ENCODE measurements at places on chromosomes 7 and 10. TPM values are rescaled to one million over a fixed set of nuclear protein-coding genes. Genes with fewer than 3 reads are reported as not detected.

The WNT8B gene
- polyA plus RNA-seq, result 0.82 TPM

DNA sequence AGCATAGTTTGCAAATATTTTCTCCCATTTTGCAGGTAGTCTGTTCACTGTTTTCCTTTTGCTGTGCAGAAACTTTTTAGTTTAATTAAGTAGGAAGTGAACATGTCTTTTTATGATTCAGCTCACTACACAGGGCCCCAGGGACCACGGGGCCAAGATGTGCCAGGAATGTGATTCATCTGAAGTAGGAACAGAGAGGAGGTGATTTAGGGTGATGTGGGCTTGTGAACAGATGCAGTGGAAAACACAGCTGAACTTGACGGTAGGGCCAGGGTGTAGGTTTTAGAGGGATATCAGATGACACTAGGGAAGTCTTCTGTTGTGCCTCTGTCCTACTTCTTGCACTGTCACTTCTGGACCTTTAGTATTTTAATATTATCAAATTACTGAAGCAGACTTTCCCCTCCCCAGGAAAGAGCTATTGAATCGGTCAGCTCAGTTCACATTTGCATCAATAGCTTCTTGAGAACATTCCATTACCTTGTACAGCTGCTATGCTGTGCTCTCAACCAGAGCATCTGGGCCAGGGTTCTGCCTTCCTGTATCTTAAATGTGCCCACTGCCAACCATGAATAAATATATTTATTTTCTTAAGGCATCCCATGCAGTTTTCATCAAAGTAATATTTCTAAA is 96.9 kb downstream of the OSBPL3 start:
- no peak for DNase-seq

- no peak for DNase-seq
Observed at GRCh38 chr10:60266513-60266912, 123.2 kb downstream of the ANK3 start.

DNA sequence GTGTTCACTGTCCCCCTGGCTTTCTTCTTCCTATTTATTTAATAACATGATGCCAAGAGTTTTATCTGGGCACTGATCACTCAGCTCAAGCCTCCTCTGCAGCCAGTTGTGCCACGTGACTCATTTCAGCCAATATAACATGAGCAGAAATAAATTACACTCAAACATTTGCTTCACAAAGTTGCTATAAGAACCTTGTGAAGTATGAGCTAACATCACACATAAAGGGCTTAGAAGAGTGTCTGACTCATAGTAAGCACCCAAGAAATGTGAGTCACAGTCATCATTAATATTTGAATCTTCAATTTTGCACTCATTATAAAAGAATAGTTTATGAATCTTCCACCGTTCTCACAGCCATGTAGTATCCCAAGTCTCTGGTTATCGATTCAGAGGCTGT is 414.6 kb upstream of the NPVF start:
- DNase-seq, result no peak

The ICA1 gene
- polyA plus RNA-seq, result 15.3 TPM

- DNase-seq, result no peak
Observed at GRCh38 chr10:132742837-132743194, 43.1 kb downstream of the NKX6-2 start.

DNA sequence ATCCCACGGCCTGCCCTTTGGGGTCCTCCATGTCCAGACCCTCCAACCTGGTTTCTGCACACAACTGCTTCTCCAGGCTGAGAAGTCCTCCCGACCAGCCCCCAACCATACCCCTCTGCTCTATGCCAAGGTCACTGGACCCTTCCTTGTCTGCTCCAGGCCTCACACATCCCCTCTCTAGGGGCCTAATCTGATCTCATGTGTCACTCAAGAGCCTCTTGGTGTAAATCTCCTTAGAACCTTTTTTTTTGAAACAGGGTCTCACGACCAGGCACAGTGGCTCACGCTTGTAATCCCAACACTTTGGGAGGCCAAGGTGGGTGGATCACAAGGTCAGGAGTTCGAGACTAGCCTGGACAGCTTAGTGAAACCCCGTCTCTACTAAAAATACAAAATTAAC is 17.5 kb upstream of the SERPINE1 start:
- DNase-seq, result no peak

DNA sequence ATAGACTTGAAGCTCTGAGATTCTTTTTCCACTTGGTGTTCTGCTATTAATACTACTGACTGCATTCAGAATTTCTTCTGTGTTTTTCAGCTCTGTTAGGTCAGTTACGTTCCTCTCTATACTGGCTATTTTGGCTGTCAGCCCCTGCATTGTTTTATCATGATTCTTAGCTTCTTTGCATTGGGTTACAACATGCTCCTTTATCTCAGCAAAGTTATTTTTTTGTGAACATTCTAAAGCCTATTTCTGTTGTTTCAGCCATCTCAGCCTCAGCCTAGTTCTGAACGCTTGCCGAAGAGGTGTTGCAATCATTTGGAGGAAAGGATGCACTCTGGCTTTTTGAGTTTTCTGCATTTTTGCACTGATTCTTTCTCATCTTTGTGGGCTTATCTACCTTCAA is 201.5 kb upstream of the GNAI1 start:
- DNase-seq, result no peak

The CCDC172 gene
- polyA plus RNA-seq, result not detected

GRCh38 chr10:132368881-132369635 is 27.9 kb upstream of the PWWP2B start:
- DNase-seq, result no peak

GRCh38 chr10:131629026-131629770 is 271.6 kb upstream of the PPP2R2D start:
- no peak for DNase-seq

The PRF1 gene
- polyA plus RNA-seq, result 0.42 TPM

The ASAH2 gene
- polyA plus RNA-seq, result 3.2 TPM

DNA sequence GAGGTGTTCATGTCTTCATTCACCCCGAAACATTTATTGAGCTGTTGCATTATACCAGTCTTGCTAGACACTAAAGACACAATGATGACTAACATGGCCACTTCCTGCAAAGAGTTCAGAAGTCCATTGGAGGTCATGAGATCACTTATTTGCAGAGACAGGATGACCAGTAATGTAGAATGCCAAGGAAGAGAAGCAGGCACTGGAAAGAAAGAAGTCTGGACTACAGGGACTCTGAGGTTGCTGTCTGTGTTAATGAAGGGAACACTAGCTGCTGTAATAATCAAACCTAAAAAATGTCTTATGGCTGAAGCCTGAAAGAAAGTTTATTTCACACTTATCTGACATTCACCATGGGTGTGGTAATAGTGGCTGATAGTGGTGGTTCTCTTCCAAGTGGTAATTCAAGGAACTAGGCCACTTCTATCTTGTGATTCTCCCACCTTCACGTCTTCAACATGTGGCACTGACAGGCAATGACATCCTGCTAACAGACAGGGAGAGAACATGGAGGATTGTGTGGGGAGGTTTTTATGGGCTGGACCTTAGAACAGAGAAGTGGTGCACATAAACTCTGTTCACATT is 89.2 kb upstream of the MKLN1 start:
- DNase-seq, result no peak

The DPP6 gene
- 52.1 TPM for polyA plus RNA-seq

GRCh38 chr7:116393654-116394053 is 105.9 kb upstream of the CAV2 start:
- DNase-seq, result peak; percentile 8

The ZNF467 gene
- 34.5 TPM for polyA plus RNA-seq

The TBC1D12 gene
- 16.9 TPM for polyA plus RNA-seq

The NPY gene
- polyA plus RNA-seq, result 1.1 TPM

The MAD1L1 gene
- polyA plus RNA-seq, result 28.2 TPM

- DNase-seq, result no peak
Observed at GRCh38 chr10:20276127-20276979, 460.1 kb downstream of the PLXDC2 start.

DNA sequence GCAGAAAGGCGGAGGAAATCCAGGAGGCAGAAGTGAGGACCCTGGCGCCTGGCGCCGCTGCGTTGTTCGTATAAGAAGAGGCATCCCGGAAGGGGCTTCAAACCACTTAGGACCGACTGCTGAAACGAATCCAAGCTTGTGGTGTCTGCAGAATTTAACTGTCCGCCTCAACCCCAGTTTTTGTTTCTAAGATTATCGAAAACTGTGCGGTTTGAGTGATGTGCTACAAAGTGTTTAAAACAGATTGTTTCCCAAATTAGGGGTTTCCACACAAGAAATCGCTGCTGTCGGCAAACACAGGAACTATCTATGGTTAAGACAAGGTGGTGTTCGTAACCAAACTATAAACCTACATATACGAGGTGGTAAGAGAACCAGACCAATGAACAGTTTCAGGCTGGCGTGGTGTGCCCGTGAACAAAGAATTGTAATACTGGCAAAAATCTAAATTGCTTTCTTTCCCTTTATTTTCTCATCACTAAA is 835 bp upstream of the DGKI start:
- no peak for DNase-seq

DNA sequence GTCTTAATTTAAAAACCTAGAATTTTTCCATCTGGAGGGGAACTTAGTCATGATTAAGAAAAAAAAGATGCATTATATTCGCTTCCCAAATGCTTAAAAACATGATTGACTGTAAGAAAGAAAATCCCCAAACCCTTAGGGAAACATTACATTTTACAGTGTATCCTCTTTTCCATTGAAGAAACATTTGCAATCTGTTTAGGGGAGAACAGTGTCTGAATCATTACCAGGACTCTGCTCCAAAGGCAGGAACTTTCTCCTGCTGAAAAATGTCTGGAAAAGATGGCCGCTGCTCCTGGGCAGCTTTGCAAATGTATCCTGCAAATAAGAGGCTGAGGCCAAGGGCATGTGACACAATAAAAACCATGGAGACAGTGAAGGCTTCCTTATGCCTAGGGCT is 173.7 kb downstream of the BUB3 start:
- DNase-seq, result no peak

DNA sequence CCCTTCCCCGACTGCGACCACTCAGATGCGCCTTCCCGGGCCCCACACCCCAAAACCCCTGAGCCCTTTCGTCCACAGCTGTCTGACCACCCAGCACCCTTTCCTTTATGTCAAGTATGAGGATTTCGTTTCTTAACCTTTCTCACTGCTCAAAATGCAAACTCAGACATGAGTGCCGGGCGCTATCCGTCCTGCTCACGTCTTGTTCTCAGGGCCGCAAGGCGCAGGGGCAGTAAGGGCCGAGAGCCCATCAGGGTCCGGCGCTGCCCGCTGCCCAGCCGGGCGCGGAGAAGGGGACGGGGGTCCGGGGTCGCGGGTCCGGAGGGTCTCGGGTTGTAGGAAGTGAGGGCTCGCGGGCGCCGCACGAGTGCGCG is 670 bp upstream of the RBM33 start:
- no peak for DNase-seq

GRCh38 chr10:59857921-59858320 is 48.4 kb downstream of the CCDC6 start:
- DNase-seq, result no peak

DNA sequence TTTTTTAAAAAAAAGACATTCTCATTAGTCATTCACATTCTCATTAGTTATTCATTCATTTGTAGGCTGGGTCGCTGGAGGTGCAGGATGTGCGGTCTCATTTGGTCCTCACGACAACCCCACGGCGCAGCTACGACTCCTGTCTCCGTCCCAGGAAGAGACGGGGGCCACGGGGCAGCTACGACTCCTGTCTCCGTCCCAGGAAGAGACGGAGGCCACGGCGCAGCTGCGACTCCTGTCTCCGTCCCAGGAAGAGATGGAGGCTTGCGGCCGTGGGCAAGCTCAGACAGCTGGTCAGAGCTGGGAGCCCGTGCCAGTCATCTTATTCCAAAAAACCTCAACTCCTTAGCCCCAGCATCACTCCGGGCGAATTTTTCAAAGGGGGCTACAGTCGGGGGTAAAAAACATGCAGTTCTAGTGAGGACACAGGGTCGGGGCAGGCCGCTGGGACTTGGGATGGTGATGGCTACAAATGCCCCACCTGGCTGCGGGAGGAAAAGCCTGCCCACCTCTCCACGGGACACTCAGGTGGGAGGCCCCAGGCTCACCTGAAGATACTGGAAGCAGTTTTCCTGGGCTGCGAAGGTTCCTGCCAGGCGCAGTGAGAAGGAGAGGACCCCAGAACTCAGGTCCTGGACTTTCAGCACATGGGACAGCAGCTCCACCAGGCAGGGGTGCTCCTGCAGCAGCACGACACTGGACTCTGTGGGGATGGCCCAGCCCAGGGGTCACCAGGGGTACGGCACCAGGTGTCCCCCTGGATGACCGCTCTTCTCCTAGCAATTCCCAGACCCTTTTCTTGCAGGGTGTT is 8.3 kb downstream of the BRAT1 start:
- DNase-seq, result no peak

The MMD2 gene
- not detected for polyA plus RNA-seq

GRCh38 chr7:44101303-44101965 is 2.7 kb upstream of the AEBP1 start:
- DNase-seq, result no peak

DNA sequence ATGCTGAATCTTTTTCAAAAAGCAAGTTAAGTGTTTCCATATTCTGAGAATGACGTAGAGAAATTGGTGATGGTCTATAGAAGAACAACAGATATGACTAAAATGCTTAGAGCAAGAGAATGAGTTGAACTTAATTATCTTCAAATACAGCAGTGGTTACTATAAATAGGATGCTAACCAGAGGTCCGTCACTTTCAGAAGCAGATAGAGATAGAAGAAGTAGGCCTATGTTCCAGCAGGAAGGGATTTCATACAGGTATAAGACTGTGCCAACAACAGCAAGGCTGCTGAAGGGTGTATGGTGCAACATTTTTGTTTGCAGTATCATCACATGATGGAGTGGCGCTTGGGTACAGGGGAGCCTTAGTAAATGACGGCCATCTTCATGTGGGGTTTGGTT is 68.6 kb downstream of the HBP1 start:
- DNase-seq, result no peak

- no peak for DNase-seq
Observed at GRCh38 chr10:33920351-33920750, 585.9 kb upstream of the NRP1 start.

- DNase-seq, result no peak
Observed at GRCh38 chr7:50156706-50157105, 63.7 kb upstream of the ZPBP start.

The MBL2 gene
- not detected for polyA plus RNA-seq

- no peak for DNase-seq
Observed at GRCh38 chr7:51354434-51354833, 37.8 kb upstream of the COBL start.

DNA sequence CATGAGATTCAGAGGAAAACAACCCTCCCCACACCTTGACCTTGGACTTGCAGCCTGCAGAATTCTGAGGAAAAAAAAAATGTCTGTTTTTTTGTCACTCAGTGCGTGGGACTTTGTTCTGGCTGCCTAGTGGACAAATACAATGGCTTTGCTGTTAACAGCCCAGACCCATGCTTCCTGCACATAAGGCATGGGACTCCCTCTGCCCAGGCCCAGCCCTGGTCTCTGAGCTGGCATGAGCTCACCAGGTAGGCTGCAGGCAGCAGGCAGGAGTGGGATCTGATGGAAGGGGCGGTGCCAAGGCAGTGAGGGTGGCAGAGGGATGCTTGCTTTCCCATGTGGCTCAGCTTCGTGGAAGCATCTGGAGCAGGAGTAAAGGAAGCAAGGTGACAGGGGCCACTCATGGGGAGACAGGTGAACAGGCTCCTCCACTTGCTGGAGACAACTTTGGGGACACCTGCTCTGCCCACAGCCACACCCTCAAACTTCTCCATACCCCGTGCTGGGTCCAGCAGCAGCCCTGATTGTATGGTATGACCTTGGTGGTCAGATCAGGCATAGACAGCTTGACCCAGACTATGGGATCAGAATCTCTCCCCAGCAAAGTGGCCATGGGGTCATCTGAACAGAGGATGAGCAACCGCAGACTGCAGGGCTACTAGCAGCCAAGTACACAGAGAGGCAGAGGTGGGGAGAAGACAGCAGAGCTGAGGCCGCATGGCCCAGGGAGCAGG is 27.0 kb downstream of the ANXA8 start:
- no peak for DNase-seq
